Osteocyte (in vitro differentiated cells): ENCODE measurements at places on chromosomes 1 and 21. TPM values are rescaled to one million over a fixed set of nuclear protein-coding genes. Genes with fewer than 3 reads are reported as not detected.

DNA sequence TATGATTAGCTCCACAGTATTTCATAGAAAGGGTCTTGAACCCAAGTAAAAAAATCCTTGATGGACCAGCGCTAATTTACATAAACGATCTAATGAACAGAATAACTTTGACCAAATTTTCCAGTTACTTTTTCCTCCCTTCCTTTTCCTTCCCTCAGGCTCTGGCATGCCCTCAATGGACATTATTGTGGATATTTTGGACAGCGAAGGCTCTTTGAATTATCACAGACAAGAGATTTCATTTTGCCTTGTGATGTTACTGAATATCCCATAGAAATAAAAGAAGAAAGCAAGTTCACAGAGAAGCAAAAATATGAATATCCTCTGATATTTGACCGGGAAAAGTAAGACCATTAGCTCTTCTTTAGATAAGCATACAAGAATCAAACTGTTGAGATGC is 60.3 kb upstream of the EXO1 start:
- DNase-seq = no peak

- DNase-seq = no peak
These were observed 21.6 kb downstream of the C2CD2 start for GRCh38 chr21:41932191-41932575.

GRCh38 chr1:4512636-4513035 is 141.8 kb upstream of the AJAP1 start:
- DNase-seq = no peak

DNA sequence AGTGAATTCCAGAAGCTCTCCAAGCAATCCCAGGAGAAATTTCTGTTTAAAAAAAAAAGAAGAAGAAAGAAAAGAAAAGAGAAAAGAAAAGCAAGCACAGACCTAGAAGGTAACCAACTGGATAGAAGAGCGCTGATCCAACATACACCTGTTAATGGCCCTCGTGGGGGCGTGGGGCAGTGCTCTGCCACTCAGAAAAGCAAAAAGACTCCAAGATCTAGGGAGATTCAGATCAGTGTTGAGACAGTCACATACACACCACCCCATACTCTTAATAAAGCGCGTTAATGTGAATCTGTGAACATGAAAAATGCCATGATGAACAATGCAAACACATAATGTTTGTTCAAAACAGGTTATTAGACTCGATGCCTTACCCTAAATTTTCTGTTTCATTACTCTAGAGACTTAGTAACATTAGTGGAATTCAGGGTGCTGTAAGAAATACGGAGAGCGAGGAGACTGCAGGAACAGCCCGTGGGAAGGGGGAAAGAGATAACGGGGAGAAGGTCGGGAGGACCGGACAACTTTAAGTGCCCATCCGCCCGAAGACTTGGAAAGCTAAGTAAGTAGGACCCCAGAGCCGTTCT is 406 bp downstream of the NME7 start:
- DNase-seq = no peak

DNA sequence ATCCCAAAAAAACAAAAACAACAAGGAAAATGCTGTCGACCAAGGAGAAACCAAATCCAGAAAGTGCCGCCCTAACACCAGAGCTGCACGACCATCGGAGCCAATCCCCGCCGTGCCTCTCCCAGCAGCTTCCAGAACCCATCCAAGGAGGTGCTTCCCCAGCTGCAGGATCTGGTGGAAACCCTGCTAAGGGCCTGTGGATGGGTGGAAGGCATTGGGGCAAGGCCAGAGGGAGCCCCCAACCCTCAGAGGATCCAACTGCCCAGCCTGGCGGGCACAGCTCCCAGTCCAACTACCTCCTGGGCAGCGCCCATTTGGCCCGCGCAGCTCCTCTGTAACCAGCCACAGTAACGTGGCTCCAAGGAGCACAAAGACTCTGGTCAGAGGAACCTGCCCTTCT is 81.6 kb downstream of the NPHP4 start:
- DNase-seq = peak; percentile 73

- DNase-seq = no peak
These were observed 41.4 kb upstream of the CCDC190 start for GRCh38 chr1:162902416-162902815.

DNA sequence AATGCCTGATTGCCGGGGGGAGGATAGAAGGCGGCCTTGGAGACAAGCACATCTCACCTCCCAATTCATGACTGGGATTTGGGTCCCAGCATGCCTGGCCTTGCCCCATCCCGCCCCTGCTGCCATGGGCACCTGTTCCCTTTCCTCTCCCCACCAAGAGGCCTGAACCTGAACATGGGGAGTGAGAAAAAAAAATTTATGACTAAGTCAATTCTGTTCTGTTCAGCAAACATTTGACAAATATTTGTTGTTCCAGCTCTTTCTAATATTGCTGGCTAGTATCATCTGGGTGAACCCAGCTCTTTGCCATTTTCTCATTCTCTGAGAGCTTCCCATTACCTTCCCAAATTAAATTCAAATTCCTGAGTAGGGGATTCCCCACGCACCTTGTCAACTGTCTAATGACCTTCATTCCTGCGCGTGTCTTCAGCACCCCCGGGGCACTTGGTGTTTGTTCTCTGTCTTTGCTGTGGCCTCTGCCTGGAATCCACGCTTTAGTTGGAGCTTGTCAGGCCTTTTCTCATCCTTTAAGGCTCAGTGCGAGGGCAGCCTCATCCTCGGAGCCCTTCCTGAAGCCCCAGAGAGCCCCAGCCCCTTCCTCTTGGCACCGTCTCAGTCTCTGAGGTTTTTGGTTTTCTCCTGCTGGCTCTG is 42.8 kb downstream of the ARHGEF10L start:
- no peak for DNase-seq

- no peak for DNase-seq
These were observed 647.4 kb downstream of the USP25 start for GRCh38 chr21:16377120-16377658.

- no peak for DNase-seq
These were observed 36.1 kb upstream of the KHDRBS1 start for GRCh38 chr1:31977385-31978131.

DNA sequence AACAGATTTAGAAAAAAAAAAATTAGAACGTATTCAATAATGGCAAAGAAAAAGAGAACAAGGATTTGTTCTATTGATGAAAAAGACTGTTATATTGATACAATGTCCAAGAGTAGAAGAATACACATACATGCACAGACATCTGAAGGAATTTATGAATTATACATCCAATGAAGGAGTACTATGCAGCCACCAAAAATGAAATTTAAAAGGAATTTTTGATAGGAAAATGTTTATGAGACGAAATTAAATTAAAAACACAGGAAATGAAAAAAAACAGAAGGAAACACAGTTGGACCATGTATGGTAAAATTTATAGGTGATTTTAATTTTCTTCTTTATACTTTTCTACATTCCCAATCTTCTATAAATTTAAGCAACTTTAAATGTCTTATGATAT is 110.3 kb downstream of the LTN1 start:
- DNase-seq = no peak

ASTN1 gene
- not detected in 2 replicates for total RNA-seq

PLPPR4 gene
- total RNA-seq = 5.2 and 5.5 TPM in 2 replicates

LRRC53 gene
- total RNA-seq = not detected in 2 replicates

OR2T2 gene
- total RNA-seq = not detected in 2 replicates

KRTAP19-4 gene
- total RNA-seq = not detected in 2 replicates

HSF2BP gene
- 3.4 and 3.7 TPM in 2 replicates for total RNA-seq
